ENCODE measurements at places on chromosomes 1 and 21.
A peak's percentile ranks its signal among the peaks of the same experiment; 100 is the strongest.

DNA sequence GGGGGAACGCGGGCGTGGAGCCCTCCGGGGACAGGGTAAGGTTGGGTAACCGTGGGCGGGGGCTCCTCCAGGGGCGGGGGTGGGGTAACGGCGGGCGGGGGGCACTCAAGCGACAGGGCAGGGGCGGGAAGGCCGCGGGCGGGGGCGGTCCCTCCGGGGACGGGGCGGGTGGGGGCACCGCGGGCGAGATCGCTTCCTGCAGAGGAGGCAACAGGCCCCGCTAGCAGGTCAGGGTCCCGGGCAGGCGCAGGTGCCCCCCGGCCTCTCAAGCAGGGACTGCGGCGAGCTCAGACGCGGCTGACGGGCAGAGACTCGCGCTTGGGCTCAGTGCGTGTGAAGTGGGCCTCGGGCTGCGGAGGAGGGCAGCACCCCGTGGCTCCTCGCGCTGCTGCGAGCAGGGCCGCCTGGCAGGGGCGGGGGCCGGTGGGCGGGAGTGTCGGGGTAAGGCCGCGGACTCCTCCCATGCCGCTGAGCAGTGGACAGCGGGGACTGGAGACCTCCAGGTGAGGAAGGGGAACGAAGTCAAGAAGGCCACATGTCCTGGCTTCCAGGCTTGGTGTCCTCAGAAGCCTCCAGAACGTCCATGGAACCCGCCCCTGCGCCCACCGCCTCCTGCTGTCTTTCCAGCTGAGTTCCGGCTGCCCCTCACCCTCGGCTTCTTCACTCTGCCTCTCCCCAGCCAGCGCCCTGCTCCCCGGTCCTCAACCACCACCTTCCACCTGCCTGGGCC is 627 bp upstream of the GNB1 start:
- DNase-seq: peak; percentile 73

- DNase-seq: peak; percentile 35
Measured at GRCh38 chr1:35539073-35539823, 18.0 kb downstream of the KIAA0319L start.

DNA sequence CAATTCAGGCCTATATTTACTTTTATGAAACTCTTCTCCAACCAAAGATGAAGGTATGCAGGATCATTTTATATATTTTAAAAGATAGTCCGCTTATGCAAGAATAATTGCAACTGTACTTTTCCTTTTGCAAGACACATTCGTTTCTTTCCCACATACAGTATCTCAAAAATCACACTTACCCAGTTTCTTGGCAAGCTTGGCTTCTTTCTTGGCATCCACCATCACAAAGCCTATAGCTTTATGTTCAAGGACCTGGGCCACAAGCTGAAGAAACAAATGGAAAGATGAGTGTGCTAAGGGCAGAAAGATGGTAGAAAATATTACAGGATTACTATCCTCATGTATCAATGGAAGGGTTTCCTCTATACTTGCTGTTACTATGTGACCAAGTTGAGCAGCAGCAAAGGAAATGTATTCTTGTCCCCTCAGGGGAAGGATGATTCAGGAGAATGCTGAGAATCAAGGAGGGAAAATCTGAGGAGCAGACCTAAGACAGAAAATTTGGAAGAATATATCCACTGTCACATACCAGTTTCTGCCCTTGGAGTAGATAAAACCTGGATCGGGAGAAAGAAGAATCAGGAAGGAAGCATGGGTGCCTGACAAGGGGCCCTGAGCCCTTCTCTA is 23.8 kb downstream of the CASQ2 start:
- DNase-seq: no peak

GRCh38 chr1:232528472-232529089 is 101.4 kb downstream of the SIPA1L2 start:
- no peak for DNase-seq

- DNase-seq: no peak
Measured at GRCh38 chr1:157086299-157086698, 13.3 kb downstream of the ETV3L start.

DNA sequence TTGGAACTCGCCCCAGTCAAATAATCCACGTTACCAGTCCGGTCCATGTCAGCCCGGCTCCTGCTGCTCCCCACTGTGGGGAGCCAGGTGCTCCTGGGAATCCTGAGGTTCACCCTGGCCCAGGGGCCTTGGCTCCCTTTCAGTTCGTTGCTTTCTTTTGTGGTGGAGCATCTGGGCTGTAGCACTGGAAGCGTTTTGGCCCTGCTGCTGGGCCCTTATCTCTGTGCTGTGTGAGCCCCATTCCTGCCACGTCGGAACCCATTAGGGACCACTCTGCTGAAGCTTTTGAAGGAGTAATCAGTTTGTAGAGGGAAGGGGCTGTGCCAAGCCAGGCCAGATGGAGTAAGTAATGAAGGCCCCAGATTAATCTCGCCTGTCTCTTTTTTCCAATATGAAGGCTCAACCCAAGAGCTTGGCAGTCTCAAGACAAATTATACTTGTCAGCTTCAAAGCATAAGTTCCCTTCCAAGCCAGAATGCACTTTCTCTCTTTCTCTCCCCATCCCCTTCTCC is 82.3 kb downstream of the PGM1 start:
- DNase-seq: no peak

- no peak for DNase-seq
Measured at GRCh38 chr1:189084811-189085210, 1392.9 kb downstream of the BRINP3 start.

- DNase-seq: peak; percentile 70
Measured at GRCh38 chr1:88998716-88999115, 6.3 kb upstream of the KYAT3 start.

DNA sequence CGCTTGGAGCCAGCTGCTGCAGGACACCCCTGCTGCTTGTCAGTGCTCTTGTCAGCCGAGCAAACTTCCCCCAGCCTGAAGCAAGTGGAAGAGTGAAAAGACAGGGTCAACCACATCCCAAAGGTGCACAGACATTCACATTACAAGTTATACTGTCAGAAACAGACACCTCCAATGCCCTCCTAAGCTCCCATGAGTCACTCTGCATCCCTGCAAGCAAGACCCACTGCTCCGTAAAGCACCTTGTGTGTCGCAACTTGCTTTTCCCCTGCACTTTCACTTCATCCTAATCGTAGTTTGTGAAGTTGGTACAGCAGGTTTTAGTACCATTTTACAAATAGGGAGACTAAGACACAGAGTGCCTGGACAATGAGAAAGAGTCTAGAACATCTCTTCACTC is 51.1 kb downstream of the KCNH1 start:
- DNase-seq: no peak

DNA sequence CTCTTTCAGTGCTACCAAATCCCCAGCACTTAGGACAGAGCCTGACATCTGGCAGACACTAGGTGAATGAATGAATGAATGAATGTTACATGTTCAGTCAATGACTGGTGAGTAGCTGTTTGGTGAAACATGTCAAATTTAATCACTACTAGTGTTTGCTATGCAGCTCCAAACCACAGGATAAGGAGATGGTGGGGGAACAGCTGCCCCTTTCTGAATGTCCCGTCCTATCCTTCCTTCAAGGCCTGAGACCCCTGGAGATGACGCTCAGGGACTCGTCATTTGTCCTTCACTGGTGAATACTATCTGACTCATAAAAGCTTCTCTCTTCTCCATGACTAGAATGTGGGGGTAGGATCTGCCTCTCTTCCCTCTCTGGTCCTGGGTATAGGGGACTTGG is 175.4 kb downstream of the HIVEP3 start:
- peak; percentile 72 for DNase-seq

GRCh38 chr1:231354330-231355020 is 16.4 kb downstream of the SPRTN start:
- no peak for DNase-seq

Data from fibroblast of skin of scalp (primary cell).